Neural crest cell (in vitro differentiated cells): ENCODE measurements at places on chromosomes 7 and 10. TPM values are rescaled to one million over a fixed set of nuclear protein-coding genes. Genes with fewer than 3 reads are reported as not detected.

- no peaks in the 10 kb centered on the region for H3K4me1 ChIP-seq
- no peak overlapping the region for H3K4me3 ChIP-seq
- H3K27ac ChIP-seq = no peak overlapping the region
- H3K36me3 ChIP-seq = no peaks in the 10 kb centered on the region
- no peak for DNase-seq
These were observed 10.1 kb downstream of the RASGEF1A start for GRCh38 chr10:43256531-43257346.

- H3K4me3 ChIP-seq = no peak overlapping the region
- H3K27ac ChIP-seq = no peak overlapping the region
- H3K27me3 ChIP-seq = no peaks in the 10 kb centered on the region
- no peaks in the 10 kb centered on the region for H3K36me3 ChIP-seq
These were observed 97.8 kb downstream of the AUTS2 start for GRCh38 chr7:69696054-69696591.

DNA sequence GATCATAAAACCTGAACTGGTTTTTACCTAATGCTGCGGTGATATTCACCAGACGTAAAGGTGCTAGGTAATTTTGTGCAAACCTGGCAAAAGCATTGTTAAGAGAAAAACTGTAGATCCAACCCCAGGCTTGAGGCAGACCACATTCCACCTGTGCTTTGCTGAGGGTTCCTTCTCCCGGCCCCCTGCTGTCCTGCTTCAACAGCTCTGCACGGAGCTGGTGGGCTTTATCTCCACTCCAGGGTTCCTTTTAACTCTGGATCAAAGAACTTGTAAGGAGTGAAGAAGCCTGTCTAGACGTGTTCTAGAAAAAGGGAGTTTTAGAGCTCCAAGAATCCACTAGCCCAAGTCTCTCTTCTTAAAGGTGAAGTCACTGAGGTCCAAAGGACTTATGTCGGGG is 87.5 kb upstream of the NMT2 start:
- H3K4me3 ChIP-seq = no peak overlapping the region
- H3K36me3 ChIP-seq = peaks cover 5% of the 10 kb centered on the region
- no peak for DNase-seq
- no peaks in the 10 kb centered on the region for H3K27me3 ChIP-seq

DNA sequence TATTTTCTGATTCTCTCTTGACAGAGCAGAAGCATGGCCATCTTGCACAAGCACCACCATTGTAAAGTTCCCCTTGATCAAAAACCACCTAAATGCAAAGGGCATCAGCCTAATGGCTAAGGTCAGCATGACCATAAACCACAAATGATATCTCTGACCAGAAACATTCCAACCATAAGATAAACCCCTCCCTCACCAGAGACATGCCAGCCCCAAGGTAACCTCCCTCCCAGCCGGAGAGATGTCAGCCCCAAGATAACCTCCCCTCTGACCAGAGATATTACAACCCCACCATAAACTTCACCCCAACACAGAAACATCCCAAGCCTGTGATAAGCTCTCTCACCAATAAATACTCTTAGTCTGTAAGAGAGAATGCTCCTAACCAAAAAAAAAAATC is 72.1 kb upstream of the CDK1 start:
- no peaks in the 10 kb centered on the region for H3K27me3 ChIP-seq
- no peak for DNase-seq
- peaks cover 17% of the 10 kb centered on the region for H3K36me3 ChIP-seq
- H3K4me3 ChIP-seq = no peak overlapping the region
- no peak overlapping the region for H3K27ac ChIP-seq
- peaks cover 31% of the 10 kb centered on the region for H3K4me1 ChIP-seq

DNA sequence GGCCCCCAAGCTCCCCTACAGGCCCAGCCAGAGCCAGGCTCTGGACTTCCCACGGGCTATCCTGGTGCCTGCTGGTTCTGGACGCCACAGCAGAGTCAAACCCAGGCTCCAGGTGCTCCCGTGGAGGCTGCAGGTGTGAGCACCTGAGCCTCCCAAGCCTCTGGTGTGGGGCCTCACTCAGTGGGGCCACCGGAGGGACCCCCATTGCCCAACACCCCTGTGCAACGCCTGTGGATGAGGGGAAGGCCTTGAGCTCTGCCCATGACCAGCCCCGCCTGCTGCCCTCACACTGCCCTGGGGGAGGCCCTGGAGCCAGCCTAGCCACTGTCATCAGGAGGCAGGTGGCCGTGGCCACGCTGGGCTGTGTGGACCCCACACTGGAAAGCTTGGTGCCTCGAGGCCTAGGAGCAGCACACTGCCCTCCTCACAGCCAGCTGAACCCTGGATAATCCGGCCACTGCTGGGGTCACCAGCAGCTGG is 229.3 kb downstream of the MAD1L1 start:
- no peak overlapping the region for H3K4me3 ChIP-seq
- H3K36me3 ChIP-seq = no peaks in the 10 kb centered on the region
- no peak for DNase-seq
- H3K27me3 ChIP-seq = no peaks in the 10 kb centered on the region

The BEND7 gene
- total RNA-seq = 21.9 and 25.0 TPM in 2 replicates
